KG1 (cell line): ENCODE measurements at places on chromosomes 7 and 10.

DNA sequence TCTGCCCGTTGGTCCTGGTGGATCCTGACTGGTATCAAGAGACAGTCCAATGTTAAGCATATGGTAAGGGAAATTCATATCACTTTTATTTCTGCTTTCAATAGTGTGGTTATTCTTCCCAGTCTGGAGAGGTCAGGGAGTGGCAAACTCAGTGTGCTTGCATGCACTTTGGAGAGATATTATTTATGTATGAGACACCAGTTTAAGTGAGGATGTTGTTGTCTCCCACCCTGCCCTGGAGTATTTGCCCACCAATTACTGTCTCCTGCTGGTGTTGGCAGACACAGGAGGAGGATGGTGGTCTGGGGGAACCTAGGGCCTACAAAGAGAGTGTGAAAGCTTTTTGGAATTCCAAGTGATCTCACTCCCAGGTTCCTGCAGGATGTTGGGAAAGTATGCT is 59.7 kb downstream of the OR13A1 start:
- DNase-seq = no peak

GRCh38 chr10:114871379-114871778 is 49.8 kb downstream of the FHIP2A start:
- DNase-seq = no peak

GRCh38 chr10:97714401-97715258 is 1.1 kb downstream of the MARVELD1 start:
- no peak for DNase-seq

GRCh38 chr10:7853226-7853842 is 35.0 kb downstream of the TAF3 start:
- DNase-seq = no peak

- no peak for DNase-seq
Observed at GRCh38 chr7:83697804-83698530, 49.0 kb upstream of the SEMA3E start.
